Foreskin keratinocyte (primary cell): ENCODE measurements at places on chromosomes 6 and 20. TPM values are rescaled to one million over a fixed set of nuclear protein-coding genes. Genes with fewer than 3 reads are reported as not detected.

DNA sequence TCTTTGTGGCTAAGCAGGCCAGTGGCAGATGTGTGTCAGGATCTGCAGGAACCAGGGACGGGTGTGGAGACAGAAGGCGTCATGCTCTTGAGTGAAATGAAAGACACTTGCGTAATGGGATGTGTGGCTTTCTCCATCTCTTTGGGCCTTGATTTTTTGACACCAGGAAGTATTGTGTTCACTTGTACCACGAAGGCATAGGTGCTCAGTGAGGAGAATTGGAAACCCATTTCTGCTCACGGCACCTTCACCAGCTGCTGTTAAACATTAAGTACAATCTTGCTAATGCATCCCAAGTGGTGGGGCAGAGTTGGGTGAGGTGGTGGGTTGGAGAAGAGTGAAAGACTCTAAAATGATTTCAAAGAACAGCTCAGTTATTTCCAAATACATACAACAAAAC, 30.0 kb downstream of the GJA10 start:
- DNase-seq: no peak

DACT2 gene
- 0.48 and 0.71 TPM in 2 replicates for total RNA-seq

CAP2 gene
- 5.6 and 7.4 TPM in 2 replicates for total RNA-seq

CRISP3 gene
- not detected in 2 replicates for total RNA-seq

GRCh38 chr20:8151372-8151771, 19.3 kb downstream of the PLCB1 start:
- no peak for DNase-seq

DNA sequence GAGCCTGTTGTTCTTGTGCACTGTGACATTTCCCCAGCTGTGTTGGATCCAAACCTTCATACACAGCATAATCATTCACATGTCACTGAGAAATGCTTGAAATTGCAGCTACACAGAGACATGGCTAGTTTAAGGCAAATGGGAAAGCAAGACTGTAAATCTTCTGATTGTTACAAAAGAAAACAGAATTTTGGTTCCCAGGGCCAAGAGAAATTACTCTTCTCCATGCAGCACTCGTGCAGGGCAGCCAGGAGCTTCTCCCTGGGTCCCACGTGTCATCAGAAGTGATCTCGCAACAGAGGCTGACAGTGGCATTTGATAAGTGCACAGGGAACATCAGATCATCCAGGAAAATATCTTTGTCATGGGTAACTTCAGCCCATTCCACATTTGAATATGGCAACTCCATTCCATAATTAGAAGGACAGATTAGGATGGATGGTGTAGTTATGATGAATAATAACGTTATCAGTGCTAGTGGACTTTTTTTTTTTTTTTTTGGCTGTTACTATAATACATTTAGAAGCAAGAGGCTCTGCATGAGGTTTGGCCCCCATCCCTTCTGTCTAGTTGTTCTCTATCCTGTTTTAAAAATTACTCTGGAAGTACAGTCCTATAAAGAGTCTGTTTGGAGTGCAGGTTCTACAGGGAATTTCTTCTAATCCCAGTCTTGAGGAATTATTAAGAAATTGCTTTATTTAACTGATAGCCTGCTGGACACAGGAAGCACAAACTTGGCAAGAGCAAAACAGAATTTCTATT, 571.0 kb upstream of the NOX3 start:
- no peak for DNase-seq

DNA sequence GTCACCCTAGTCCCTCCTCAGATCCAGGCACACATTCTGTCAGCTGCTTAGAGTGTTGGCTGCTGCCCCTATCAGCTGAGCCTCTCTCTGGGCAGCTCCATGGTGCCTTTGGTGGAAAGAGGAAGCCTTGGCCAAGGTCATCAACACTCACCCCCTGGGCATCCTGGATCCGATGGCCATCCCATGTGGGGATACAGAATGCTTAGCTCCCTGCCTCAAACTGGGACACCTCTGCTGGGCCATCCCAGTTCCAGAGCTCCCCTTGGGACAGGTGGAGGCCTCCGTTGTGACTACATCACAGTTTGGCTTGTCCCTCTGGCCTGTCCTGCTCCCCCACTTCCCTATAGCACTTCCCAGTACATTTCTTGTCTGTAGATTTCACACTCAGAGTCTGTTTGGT, 45.6 kb downstream of the TOX2 start:
- DNase-seq: no peak

DNA sequence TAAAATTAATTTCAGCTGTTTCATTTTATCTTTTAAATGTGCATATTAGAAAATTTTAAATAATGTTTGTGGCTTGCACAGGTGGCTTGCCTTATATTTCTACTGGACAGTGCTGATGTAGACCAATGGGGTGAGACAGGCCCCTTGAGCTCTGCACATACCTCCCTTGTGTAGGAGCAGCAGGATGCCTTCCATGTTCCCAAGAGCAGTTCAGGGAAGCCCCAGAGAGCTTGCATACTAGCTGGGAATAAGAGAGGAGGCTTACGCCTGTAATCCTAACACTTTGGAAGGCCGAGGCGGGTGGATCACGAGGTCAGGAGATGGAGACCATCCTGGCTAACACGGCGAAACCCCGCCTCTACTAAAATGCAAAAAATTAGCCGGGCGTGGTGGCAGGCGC, 61.4 kb downstream of the RFPL4B start:
- no peak for DNase-seq

- no peak for DNase-seq
These were observed 90.5 kb downstream of the NOL4L start for GRCh38 chr20:32494483-32495216.

LY6G6C gene
- 0.54 TPM in 1 of 2 replicates, not detected in the other for total RNA-seq

GRCh38 chr6:162727322-162728182, at the start of the genes PACRG and PRKN:
Gene PACRG (plus strand): TSS chr6:162727974.
Gene PRKN (minus strand): TSS chr6:162727766.
- DNase-seq: peak; percentile 94

- no peak for DNase-seq
These were observed 135.5 kb downstream of the CDKAL1 start for GRCh38 chr6:20669571-20670314.

GRCh38 chr6:98974309-98974708, 26.6 kb upstream of the FBXL4 start:
- no peak for DNase-seq

- DNase-seq: peak; percentile 75
These were observed 43.2 kb upstream of the BMP5 start for GRCh38 chr6:55918639-55919038.

- DNase-seq: peak; percentile 97
These were observed 92.9 kb upstream of the SHLD1 start for GRCh38 chr20:5657190-5657875.

DNA sequence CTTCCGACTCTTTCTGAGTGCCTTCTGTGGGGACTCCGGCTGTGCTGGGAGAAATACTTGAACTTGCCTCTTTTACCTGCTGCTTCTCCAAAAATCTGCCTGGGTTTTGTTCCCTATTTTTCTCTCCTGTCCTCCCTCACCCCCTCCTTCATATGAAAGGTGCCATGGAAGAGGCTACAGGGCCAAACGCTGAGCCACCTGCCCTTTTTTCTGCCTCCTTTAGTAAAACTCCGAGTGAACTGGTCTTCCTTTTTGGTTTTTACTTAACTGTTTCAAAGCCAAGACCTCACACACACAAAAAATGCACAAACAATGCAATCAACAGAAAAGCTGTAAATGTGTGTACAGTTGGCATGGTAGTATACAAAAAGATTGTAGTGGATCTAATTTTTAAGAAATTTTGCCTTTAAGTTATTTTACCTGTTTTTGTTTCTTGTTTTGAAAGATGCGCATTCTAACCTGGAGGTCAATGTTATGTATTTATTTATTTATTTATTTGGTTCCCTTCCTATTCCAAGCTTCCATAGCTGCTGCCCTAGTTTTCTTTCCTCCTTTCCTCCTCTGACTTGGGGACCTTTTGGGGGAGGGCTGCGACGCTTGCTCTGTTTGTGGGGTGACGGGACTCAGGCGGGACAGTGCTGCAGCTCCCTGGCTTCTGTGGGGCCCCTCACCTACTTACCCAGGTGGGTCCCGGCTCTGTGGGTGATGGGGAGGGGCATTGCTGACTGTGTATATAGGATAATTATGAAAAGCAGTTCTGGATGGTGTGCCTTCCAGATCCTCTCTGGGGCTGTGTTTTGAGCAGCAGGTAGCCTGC, 4.8 kb downstream of the PIM1 start:
- no peak for DNase-seq

DNA sequence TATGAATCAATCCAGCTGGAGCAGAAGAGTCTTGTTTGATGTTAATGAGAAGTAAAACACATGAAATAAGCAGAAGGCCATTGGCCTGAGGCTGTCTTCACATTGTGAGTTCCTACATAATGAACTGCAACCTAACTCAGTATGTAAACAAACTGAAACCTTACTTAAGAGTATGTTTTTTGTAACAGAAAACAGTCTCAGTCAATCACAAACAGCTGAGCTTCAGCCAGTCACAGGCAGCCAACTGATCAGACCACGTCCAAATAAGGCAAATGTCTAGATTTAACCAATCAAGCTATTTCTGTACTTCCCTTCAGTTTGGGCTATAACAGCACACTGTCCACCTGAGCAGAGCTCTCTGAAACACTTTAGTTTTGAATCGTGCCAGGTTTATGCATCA, 234.7 kb downstream of the TRDN start:
- no peak for DNase-seq

- DNase-seq: no peak
These were observed 49.9 kb downstream of the MUC22 start for GRCh38 chr6:31060145-31060544.

GHRH gene
- not detected in 2 replicates for total RNA-seq

- DNase-seq: no peak
These were observed 15.7 kb downstream of the GSTA1 start for GRCh38 chr6:52787917-52788316.

OPRM1 gene
- total RNA-seq: not detected in 2 replicates

- DNase-seq: no peak
These were observed 26.5 kb downstream of the FAM229B start for GRCh38 chr6:112113918-112114317.

DNA sequence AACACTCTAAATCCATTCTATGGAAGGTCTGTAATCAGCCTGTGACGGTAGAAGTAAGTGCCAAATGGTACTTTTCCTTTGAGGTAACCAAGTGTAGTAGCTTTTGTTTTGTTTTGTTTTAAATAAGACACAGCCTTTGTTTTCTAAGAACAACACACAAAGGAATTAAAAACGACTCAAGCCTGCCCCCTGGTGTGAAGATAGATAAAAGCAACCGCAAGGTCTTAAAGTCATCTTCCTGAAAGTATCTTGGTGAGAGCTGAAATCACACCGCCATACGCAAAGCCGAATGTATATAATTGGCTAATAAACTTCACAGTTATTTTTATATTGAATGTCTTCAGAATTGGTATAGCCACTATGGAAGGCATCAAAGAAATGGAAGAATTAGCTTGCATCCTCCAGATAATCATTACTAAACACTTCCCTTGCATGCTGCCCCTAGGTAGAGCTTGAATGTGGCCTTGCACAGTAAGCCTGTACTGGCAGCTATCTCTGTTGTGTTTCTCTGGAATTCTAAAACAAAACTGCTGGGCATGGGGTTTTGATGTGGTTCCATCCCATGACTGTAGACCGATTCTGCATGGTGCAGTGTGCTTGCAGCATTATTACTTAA, 95.6 kb downstream of the LAMP5 start:
- no peak for DNase-seq

- no peak for DNase-seq
These were observed 103.5 kb downstream of the EDN3 start for GRCh38 chr20:59403962-59404314.

DUSP15 gene
- not detected in 2 replicates for total RNA-seq

- no peak for DNase-seq
These were observed 7.0 kb downstream of the LBP start for GRCh38 chr20:38353316-38353715.

GRCh38 chr6:85498596-85499258, 48.8 kb downstream of the NT5E start:
- DNase-seq: peak; percentile 37

DNA sequence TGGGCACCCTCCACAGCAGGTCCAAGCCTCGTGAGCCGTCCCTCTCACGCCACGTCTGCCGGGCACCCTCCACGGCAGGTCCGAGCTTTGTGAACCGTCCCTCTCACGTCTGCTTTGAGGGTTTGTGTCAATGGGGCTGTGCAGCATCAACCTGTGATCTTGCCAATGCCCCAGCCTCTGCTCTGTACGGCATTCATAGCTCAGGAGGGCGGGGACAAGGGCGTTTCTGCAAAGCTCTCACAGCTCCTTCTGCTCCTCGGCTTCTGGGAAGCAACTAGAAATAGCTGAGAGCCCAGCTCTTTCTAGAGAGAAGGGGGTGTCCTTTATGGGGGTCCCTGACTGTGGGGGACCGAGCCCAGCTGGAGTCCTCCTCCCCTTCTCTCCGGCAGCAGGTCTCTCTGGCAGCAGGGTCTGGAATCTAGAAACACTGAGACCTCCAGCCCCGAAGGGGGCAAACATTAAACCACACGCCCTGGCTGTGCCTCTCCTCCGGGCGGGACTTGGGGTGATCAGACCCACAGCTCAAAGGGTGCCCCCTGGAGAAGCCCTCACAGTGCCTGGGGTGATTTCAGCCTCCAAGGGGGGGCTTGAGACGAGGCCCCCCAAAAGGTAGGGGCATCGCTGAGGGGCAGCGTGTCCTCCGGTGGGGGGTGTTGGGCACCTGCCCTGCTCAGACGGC, 41.2 kb upstream of the CHRNA4 start:
- DNase-seq: no peak

DNA sequence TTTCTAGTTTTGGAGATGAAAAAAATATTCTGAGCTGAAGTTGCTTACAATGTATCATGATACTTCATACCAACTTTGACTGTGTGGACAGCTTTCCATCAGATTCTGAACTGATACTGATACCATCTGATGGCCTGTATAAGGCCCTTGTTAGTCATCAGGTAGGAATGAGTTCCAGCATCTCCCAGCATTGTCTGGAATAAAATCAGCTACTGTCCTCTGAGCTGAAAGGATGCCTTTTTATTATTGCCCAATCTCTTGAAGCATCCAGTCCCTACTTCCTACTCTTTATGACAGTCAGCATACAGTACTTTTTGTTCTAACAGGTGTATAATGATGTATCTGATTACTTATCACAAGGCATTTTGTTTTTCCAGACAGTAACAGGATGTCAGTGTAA, 70.6 kb upstream of the EYA4 start:
- peak; percentile 19 for DNase-seq

LAMA4 gene
- not detected in 2 replicates for total RNA-seq

- no peak for DNase-seq
These were observed 232.9 kb downstream of the TSHZ2 start for GRCh38 chr20:53205046-53205445.

DNA sequence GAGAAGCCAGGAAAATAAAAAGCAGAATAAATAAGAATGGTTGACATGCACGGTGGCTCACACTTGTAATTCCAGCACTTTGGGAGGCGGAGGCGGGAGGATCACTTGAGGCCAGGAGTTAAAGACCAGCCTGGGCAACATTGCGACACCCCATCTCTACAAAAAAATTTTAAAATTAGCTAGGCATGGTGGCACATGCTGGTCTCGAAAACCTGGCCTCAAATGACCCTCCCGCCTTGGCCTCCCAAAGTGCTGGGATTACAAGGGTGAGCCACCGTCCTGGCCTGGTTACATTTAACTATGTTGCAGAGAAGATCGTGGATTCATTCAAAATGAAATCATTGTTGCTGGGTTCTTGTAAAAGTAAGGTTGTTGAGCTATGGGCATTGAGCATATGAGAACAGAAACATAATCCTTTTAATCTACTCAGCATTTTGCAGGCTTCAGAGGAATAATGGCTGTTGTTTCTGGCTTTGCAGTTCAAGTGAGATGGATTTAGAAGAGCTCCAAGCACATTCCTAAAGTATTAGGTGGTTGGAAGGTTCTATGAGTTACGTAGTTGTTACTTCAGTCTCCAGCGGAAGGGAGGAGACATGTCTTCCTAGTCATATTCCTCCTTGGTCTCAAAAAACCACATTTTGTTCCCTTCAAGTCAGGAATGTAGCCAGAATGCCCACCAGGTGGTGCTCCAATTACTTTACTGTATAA, 45.6 kb upstream of the RAB23 start:
- DNase-seq: peak; percentile 98
